ENCODE measurements at places on chromosomes 7 and 10.

GRCh38 chr7:77428777-77429231 lies 12.7 kb upstream of the GSAP start:
- no peak for DNase-seq

GRCh38 chr10:77149001-77149400 lies 488.6 kb downstream of the KCNMA1 start:
- DNase-seq = no peak

GRCh38 chr10:14008740-14009080 lies 322.0 kb downstream of the FRMD4A start:
- no peak for DNase-seq

DNA sequence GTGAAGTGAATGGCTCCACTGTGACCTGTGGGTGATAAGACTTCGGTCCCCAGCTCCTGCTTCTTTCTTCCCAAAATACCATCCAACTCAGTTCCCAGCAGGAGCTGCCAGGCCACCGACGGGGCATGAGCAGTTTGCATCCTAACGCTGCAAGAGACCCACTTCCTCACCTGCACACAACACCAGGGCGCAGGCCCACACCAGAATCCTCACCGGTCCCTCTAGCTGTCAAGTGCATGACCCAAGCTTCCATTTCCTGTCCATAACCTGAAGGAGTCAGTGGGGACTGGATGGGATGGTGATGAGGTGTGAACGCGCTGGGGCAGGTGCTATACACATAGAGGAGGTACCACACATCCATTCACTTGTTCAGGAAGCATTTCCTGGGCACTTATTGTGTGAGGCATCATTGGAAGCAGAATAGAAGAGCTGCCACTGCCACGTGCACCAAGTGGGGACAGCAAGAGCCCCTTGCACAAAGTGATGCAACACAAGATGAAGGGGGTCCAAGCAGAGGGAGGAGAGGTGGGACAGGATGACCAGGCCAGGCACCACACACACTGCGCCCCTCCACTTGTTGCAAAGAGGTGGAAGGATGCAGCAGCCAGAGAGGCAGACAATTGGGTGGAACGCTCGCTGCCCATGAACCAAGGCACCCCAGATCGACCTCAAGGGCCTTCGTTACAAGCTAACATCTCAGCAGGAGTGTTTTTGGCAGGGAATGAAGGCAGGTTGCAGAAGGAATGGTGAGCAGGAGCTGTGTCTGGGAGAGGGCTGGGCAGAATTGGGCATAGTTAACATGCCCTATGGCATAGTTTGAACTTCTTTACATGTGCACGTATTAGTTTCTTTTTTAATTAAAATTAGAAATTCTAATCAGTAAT lies 605.8 kb upstream of the MGMT start:
- no peak for DNase-seq

GRCh38 chr10:106682175-106682574 lies 482.3 kb downstream of the SORCS1 start:
- no peak for DNase-seq

- DNase-seq = no peak
Observed at GRCh38 chr7:31326416-31326815, 14.1 kb downstream of the NEUROD6 start.

DNA sequence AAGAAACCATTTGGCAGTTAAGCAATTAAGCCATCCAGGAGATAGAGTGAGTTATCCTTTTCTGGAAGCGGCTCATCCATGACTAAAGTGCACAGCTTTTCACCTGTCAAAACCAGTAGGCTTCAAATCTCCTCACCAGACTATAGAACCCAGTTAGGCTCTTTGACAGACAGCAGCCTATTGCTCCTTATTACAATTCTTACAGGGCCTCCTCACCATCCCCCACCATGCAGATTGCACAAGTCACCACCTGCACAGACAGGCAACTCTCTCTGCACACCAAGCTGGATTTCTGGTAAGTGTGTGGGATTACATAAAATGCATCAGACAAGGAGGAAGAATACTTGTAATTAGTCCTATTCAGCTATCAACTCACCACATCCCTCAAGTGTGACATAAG lies 301.6 kb downstream of the SNX13 start:
- no peak for DNase-seq

DNA sequence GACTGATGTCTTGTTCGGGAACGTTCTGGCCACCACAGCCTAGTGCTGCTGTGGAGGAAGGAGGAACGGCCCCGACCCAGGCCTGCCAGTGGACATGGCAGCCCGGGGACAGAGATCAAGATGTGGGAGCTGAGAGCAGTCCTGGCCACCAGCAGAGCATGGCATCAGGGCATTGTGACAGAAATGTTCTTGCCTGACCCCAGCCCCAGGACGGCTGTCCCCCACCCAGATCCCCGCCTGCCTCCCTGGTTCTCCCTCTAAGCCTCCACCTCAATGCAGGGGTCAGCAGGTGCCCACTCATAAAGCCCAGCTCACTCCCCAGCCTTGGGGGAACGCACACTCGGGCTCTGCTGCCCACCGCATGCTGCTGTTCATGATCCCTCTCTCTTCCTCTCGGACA lies 42.9 kb upstream of the HSPA12A start:
- DNase-seq = no peak

DNA sequence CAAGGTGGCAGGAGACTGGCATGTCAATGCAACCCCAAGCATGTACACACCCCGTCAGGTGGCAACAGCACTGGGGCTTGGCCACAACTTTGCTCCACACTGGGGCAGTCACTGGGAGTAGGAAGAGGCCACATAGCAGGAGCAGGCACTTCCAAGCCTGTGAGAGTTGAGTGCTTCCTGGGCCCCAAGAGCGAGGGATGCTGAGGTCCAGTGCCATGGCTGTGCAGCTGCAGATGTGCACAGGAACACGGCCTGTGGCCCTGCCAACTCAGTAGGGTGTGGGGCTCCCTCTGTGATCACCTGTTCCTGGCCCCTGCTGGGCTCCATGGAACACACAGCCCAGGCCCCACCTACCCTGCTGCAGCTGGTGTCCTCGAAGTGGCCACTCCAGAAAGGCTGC lies 932.8 kb upstream of the SORCS1 start:
- no peak for DNase-seq

DNA sequence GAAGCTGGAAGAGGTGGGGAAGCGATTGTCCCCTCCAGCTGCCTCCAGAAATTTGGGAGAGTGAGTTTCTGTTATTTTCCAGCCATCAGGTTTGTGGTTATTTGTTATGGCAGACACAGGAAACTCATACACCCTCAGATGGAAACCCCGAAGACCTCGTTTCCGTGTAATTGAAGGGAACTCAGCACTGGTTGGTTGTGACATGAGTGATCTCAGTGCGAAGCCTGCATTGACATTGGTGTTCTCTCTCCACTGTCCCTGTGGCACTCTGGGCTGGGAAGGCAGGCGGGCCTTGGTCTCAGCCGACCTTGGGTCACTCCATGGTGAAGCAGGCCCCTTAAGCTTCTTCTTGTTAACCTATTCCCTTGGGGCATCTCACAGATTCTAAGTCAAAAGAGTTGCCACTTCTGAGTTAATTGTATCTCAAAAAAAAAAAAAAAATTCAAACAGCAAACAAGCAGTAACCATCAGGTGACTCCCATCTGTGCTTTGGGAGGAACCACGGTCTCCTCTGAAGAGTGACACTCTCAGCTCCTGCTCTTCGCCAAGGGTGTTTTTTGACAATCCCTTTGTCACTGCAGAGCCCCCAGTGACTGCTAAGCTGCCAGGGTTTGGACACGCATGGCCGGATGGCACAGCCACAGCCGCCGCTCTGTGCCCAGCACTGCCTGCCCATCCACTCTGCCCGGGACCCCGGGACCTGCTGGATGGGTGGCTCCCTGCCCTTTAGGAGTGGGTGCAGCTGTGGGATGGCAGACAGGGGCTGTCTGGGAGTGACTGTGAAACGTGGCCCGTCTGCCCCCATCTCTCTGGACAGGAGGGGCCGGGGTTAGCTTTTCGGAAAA lies 233.6 kb downstream of the PRPF18 start:
- no peak for DNase-seq

DNA sequence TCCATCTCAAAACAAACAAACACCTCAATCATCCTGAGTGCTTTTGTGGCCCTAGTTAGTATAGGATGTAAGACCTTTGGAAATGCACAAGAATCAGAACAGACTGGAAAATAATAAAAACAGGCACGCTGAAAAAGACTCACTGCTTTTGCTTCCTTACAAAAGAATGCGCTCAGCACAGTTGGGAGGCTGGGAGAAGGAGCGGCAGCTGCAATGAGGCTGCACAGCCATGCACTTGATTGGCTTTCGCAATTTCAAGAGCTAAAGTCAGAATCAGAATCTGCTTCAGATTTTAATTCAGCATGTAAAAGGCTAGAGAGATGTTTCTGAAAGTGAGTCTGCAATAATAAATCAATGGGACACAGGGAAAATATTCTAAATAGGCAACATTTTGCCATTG lies 97.2 kb downstream of the FRMD4A start:
- no peak for DNase-seq

GRCh38 chr10:114876169-114876568 lies 54.6 kb downstream of the FHIP2A start:
- no peak for DNase-seq

GRCh38 chr10:72298592-72299519 lies 25.1 kb downstream of the DDIT4 start:
- DNase-seq = no peak

DNA sequence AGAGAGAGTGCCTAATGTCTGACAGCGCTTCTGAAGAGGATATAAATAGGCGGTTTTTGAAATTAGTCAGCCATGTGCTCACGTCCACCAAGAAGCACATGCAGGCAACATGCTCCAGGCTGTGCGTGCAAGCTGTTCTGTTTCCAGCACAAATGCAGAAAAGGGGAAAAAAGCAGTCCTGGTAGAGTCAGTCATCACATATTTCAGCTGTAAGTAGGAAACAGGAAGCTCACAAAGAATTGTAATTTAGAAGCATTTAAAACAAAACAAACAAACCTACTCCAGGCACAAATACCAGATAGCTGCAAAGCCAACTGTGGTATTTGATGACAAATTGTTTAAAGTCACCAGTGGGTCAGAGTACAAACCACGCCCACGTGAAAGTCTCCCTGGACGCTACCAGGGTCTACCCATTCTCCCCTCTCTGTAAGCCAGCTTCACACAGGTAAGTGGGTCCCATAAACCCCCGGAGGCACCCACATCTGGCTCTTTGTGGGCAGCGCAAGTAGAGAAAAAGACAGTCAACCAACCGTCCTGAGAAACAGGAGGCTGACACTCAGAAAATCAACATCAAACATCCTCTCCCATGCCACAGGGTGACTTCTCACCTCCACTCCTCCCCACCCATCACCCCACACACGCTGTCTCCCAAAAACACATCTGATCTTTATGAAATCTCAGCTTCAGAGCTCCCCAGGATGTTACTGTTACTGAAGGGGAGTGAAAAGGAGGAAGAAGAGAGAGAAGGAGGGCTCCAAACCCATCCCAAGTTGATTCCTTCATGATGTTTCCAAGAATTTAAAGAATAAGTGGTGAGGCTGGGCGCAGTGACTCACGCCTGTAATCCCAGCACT lies 186.4 kb downstream of the FAM107B start:
- peak; percentile 68 for DNase-seq

DNA sequence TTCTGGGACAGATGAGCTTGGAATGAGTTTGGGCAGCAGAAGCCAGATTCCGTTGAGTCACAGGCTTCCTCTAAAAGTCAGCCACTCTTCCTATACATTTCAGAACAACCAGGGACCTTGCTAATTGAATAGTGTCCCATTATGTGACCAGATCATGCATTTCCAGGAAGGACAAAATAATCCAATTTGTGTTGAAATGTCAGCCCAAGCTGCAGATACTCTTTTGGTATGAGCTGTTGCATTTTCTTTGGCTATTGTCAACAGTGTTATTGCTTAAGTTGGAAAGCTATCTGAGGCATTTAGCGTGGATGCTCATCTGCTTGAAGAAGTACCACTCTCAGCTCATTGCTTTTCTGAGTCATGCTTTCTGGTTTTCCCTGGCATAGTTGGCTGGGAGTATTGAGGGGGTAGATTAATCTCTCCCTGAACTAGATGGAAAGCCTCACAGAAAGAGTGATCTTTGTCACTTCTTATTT lies 223.7 kb upstream of the HABP2 start:
- DNase-seq = no peak

- DNase-seq = no peak
Observed at GRCh38 chr7:20200361-20200760, 16.8 kb downstream of the MACC1 start.

DNA sequence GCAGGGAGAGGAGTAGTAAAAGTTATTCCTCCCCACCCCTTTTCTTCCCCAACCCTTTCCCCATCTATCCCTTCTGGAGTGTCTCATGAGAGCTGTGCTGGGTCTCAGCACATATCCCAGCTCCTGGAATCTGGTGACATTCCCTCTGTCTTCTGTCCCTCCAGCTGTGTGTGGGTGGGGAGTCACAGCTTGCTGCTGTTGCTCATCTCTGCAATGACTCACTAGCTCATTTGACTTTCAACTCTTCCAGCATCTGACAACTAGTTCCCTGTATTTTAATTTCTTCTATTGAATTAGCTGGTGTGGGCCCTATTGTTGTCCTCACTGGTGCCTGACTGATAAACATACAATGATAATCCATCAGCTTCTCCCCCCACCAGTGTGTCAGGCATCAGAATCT lies 198.9 kb upstream of the AUTS2 start:
- no peak for DNase-seq

DNA sequence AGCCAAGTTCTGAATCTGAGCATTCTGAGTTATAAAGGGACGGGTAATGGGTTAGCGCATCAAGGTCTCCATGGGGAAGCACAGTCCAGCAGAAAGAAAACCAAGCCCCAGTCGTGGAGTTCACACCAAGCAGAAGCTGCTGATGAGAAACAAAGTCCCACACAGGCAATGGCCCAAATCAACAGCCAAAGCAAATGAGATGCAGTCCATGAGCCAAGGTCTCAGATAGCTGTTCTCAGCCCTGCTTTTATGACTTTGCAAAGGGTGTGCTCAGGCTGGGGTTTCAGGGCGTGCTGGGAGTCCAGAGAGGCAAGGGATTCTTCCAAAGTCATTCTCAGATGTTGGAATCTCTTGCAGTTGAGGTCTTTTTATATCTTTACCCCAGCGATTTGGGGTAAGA lies 32.0 kb downstream of the THNSL1 start:
- DNase-seq = no peak

- no peak for DNase-seq
Observed at GRCh38 chr7:27526611-27527347, 135.9 kb downstream of the HIBADH start.

DNA sequence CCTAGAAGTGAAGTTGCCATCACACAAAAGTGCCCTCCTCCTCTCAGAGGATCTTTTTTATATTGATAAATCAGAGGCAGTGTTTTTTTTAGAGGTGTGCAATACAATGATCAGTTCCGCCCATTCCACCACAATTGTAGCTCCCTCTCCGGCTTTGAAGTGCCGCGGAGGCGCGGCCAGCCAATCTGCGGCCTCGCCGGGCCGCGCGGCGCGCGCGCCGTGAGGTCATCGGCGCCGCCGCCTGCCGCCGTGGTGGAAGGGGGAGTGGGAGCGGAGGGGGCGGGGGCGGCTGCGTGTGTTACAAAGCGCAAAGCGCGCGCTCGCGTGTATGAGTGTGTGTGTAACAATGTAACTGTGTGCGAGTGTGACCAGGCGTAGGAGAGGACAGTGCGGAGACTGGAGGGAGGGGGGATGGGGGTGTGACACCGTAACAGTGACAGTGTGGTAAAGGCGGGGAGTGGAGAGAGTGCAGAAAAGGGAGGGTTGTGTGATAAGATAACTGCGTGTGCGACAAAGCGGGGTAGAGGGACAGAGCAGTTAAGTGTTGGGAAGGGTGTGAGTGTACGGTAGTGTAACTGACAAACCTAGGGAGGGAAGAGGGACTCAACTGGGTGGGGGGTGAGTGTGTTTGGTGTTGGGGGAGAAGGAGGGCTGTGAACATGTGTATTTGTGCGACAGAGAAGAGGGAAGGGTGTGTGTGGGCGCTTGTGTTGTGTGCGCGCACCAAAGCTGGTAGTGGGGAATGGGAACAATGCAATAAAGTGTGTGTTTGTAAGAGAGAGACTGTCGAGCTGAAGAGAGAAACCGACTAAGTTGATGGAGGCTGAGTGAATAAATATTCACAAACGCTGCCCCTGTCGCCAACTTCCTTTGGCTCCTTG lies at the start of gene SP8:
SP8 (minus strand) TSS at position 108 of the 881 bp plus-strand sequence; CDS start at position 20, 88 bp downstream.
- no peak for DNase-seq

Data from stimulated activated CD4-positive, alpha-beta T cell treated with anti-CD3 and anti-CD28 coated beads, Interleukin-1b, Interleukin-23, amount 100 ng/mL, for 48 hours (primary cell).